ENCODE measurements at places on chromosomes 13 and 19.

DNA sequence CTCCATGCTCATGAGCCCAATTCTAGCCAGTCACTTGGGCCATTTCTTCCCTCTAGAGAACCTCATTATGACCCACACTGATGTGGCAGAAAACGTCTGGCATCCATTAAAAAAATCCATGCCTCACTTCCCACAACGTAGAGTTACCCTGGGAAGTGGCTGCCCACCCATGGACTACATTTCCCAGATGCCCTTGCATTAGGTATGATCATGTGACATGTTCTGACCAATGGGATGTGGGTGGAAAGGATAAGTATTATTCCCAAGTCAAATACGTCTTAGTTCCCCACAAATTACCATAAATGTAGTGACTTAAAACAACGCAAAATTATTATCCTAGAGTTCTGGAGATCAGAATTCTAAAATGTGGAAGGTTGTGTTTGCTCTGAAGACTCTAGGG is 47.9 kb upstream of the ZNRF4 start:
- DNase-seq, result peak; percentile 28

DNA sequence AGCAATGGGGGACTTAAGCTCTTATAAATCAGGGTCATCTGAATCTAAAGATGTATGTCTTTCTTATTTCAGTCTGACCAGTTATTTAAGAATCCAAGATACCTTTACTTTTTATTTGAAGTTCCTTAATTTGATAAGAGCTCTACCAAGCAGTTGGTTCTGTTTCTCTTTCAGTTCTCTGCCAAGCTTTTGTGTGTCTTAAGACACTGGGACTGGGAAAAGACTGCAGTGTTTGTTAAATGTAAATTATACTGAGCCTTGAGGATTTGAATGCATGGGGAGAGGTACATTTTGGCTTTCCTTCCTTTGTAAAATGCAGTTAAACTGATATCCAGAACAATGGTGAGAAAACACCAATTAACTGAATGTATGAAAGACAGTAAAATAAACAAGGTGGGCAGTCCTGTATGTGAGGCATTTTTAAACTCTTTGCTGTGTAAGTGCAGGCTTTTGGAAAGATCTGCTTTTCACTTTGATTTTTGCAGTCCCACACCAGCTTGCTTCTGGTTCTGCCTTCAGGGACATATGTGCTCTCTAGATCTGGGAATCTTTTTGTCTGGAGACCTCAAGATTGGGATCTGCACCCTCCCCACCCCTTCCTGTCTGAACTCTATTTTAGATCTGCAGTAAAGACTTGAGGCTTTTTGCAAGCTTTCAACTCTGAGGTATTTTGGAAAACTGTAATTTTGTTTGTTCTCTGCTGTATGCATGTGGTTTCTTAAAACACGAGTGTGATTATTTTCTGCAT is 77.6 kb downstream of the LRCH1 start:
- no peak for DNase-seq

DNA sequence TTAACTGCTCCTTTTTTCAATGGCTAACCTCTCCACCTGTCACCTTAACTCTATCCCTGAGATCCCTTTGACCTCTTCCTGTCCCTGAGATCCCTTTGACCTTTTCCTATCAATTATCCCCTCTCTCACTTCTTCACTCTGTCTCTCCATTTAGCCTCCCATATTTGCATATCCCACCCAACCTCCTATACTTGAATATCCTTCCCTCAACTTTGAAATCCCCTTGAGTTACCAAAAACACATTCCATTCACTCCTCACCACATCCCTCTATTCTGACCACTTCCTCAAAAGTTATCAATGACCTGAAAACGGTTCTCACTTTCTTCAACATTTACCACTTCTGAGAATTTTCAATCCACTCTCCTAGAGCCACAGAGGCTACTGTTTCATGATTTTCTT is 3.0 kb downstream of the MYCBP2 start:
- DNase-seq, result no peak

DNA sequence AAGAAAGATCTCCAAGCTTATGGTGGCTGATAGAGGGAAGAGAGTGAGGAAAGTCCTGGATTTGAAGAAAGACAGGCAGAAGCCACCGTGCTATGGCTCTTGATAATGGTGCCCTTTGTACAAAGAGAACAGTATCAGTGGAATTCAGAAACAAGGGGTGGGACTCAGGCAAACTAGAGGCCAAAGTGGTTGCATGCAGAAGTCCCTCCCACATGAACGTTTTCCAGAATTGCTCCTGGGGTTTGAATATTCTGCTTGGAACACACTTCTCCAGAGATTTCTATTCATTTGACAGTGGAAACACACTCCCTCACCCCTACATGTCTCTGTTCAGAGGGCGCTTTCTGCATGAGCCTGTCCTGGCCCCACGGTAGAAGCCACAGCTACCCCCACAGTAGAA is 10.1 kb upstream of the MBNL2 start:
- DNase-seq, result peak; percentile 82

DNA sequence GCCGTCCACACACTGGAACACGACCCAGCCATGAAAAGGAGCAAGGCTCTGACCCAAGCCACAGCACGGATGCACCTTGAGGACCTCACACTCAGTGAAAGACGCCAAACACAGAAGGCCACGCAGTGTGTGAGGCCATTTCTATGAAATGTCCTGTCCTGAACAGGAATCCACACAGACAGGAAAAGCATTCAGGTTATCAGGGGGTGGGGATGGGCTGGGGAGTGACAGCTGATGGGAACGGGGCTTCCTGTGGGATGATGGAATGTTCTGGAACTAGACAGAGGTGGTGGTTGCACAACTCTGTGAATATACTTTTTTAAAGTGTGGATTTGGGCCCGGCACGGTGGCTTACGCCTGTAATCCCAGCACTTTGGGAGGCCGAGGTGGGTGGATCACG is 30.6 kb downstream of the GPX4 start:
- DNase-seq, result no peak

DNA sequence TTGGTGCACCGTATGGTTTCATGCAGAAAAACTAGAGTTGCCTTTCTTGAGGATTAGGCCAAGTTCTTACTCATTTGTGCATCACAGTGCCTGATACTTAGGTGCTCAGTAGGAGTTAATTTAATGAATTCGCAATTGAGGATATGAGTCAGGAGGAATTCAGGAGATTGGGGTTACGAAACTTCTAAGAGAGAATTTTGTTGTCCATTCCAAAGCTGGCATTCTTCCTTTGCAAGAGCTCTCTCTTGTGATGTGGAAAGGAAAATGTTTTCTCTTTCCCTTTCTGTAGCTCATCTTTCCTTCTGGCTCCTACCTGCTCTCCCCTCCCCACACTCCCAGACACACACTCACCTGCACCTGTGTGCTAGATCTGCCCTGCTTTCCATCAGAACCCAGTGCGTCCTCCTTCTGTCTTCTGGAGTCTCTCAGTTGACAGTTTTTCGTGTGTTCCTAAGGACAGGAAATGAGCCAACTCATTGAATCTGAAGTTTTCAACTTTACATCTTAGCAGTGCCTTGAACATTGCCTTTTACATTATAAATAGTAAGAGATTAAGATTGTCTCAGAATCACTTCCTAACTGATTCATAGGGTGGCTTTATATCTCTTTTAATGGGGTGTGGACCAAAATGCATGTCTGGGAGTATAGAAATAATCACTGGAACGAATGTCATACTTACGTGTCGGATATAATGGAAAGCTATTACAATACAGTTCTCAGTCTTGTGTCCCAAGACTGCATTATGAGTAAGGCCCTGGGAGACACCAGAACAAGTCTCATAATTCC is 19.7 kb upstream of the ERCC5 start:
- DNase-seq, result peak; percentile 60

DNA sequence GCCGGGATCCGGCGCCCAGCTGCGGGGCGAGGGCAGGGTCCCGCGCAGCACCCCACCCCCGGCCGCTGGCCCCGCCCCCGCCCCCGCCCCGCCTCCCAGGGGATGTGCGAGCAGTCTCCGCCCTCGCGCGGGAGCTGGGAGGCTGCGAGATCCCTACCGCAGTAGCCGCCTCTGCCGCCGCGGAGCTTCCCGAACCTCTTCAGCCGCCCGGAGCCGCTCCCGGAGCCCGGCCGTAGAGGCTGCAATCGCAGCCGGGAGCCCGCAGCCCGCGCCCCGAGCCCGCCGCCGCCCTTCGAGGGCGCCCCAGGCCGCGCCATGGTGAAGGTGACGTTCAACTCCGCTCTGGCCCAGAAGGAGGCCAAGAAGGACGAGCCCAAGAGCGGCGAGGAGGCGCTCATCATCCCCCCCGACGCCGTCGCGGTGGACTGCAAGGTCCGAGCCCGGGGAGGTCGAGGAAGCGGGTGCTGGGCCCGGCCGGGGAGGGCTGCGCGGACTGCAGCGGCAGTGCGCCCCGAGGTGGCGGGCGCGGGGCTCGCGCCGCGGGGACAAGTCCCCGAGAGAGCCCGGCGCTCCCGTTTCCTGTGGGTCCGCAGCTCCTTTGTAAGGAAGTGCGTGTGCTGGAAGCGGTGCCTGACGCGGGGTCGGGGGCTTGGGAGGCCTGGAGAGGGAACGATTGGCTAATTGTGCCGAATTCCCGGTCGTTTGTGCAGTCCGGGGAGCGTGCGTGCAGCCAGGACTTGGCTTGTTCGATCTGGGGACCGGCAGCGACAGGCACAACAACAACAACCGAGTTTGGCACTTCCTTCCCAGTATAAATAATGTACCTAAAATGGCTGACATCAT is at the start of gene ITM2B:
Gene ITM2B (plus strand): TSS at position 161 of the 843 bp plus-strand sequence. CDS start 155 bp downstream, at position 316.
- DNase-seq, result no peak

DNA sequence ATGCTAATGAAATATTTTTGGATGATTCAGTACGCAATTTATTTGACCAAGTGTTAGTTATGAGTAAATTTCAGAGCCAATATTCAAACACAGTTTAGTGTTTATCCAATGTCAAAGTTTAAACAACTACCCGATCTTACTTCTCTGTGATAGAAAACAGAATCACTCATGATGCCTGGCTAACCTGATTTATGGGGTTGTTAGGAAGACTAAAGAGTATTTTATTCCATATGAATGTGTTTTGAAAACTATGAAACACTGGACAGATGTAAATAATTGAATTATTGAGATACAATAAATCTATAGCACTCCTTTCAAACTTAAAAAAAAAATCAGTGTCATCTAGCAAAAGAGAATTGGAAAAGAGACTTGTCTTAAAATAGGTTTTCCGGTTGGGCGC is 1181.8 kb downstream of the EFNB2 start:
- DNase-seq, result no peak

GRCh38 chr13:40652588-40652940 is 13.9 kb downstream of the FOXO1 start:
- no peak for DNase-seq

DNA sequence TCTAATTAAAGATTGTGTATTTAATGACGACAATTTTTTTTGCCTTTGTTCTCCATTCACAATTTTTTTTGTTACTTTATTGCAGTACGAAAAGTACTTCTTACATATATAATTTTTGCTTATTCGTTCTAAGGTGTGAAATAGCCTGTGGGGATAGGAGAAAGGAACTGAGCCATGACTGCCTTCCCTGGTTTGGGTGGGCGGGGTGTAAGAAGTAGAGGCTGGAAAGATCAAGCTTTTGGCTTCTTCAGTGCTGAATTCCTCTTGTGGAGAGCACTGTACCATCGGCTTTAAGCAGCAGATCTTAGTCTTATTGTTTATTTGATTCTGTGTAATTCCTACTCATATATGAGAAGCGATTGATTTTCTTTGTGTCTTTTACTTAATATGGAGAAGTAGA is 115.8 kb downstream of the NBEA start:
- no peak for DNase-seq
